ENCODE measurements at places on chromosomes 7 and 10.

GRCh38 chr7:127021019-127021738, 231.6 kb downstream of the GRM8 start:
- DNase-seq = no peak

GRCh38 chr10:35127289-35127891, 744 bp downstream of the CREM start:
- DNase-seq = peak; percentile 81

GRCh38 chr7:106927536-106927935, 62.5 kb downstream of the PIK3CG start:
- DNase-seq = no peak

- DNase-seq = peak; percentile 70
These were observed 108.5 kb upstream of the ANLN start for GRCh38 chr7:36280840-36281812.

- no peak for DNase-seq
These were observed 349.7 kb upstream of the MBL2 start for GRCh38 chr10:53122281-53122680.

DNA sequence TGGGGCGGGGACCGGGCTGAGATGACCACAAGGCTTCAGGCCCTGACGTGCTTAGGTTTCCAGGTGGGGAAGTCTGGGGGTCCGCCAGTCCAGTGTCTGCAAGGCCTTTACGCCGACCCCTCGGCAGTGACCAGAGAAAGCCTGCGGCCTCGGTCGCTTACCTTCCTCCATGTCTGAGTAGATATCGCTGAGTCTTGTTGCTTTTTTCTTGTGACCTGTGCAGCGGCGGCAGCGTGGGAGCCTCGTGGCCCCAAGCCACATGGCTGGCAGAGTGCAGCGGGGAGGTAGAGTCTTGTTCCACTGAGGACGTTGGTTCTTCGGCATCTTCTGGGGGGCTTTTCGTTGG, 329 bp downstream of the NOLC1 start:
- no peak for DNase-seq

DNA sequence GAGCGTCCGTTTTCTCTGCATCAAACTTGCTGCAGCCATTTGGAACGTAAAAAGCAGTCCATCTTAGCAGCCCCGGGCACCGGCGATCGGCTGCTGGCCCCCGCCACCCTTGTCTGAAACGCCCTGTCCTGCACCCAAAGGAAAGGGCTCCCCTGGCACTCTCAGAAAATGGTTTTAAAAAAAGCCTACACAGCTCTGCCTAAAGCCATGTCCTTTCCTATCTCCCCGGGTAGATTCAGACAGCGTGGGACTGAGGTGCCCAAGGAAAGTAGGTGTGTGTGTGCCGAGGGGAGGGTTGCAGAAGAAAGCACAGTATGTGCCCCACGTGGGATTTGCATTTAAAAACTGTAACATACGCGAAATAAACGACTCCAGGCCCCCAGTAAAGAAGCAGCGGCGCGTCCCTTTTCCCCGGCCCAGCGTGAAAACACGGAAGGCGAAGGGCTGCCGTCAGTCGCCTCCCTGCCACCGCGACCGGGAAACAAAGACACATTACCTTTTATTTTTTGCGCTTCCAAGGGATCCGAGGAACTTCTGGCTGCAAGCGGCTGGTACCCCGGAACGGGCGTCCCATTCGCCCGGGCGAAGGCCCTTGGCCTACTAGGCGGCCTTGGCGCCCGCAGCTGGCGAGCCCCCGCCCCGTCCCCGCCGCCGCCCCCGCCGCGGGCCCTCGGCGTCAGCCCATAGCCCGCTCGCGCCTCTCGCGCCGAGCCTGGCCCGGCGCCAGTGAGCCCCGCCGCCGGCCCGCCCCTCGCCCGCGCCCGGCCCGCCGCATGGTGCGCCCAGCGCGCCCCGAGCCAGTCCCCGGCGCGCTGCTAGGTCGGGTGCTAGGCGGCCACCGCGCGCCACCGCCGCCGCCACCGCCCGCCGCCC, 304.6 kb downstream of the PRPF18 start:
- peak; percentile 45 for DNase-seq

DNA sequence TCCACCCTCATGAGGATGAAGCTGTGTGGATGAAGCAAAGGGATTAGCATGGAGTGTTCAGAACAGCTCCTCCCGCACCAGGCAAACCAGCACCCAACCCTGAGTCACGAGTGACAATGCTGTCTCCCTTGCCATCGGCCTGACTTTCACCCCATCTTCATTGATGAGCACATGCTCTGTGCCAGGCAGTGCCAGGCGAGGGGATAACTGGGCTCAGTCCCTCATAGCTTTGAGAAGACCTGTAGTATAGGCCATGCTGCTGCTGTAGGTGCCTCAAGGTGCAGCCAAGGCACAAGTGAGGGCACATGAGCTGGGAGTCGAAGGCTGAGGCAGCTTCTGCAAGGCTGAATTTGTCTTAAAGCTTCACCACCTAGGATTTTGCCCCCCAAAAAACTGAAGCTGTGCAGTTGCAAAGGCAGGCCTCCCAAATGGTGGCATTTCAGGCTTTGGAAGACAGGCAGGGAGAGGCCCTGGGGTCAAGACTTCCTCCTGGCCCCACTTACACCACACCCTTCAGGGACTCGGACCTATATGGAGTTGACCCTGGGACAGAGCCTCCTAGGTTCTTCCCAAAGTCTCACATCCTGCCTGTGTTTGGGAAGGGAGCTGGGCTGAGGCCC, 54.2 kb upstream of the GDF10 start:
- peak; percentile 12 for DNase-seq

DNA sequence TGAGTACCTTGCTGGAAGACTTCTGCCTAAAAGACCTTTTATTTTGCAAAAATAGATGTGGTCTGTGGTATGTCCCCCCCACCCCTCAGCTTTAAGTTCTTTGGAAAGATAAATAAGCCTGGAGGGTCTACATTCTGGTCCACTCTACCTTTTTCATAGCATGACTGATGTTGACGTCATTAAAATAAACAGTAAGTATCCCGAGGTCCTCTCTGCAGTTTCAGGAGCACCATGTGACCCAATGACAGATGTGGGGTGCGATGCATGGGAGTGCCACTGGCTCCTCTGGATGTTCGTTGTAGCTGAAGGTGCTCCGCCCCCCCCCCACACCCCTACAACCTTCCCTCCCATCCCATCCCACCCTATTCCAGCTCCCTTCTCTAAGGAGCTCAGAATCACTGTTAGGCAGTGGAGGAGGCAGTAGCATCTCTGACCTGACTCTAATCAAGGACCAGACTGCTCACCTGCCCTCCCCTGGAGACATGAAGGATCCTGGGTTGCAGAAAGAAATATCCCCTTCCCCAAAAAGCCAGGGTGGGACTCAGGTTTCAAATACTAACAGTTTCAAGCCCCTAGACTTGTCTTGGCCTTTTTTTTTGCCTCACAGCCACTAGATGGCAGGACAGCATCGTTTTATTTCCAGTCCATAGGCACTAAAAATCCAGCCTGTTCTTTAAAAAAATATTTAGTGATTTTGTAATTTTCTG, 25.1 kb downstream of the CASP7 start:
- DNase-seq = peak; percentile 32

GRCh38 chr7:139889186-139889871, 60.3 kb downstream of the TBXAS1 start:
- no peak for DNase-seq

- DNase-seq = no peak
These were observed 380 bp downstream of the NAT16 start for GRCh38 chr7:101179713-101180112.

DNA sequence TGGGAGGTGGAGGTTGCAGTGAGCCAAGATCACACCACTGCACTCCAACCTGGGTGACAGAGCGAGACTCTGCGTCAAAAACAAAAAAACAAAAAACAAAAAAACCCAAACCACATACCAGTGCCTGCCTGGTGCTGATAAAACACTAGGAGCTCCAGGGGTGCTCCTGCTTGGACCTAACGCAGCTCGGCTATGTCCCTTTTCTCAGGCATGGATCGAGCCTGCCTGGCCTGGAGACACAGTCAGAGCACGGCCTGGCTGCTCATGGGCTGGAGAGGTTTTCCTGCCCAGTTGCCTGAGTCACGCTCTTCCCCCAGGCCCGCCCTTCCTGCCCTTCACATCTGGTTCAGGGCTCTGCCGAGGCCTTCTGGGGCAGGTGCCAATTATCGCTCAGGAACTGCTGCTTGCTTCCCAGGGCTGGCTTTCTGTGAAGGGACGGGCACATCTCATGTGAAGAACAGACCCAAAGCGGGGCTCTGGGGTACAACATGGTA, 12.6 kb upstream of the NPFFR1 start:
- DNase-seq = peak; percentile 86
